ENCODE measurements at places on chromosomes 12 and 14. TPM values are rescaled to one million over a fixed set of nuclear protein-coding genes. Genes with fewer than 3 reads are reported as not detected.

GRCh38 chr12:100128512-100128908 lies 14.2 kb downstream of the BLTP3B start:
- H3K27ac ChIP-seq: peak overlapping the region; percentile 56
- H3K4me3 ChIP-seq: peak overlapping the region; percentile 29
- H3K4me1 ChIP-seq: peaks cover 27% of the 10 kb centered on the region
- peak; percentile 35 for DNase-seq
- H3K27me3 ChIP-seq: no peaks in the 10 kb centered on the region
- H3K36me3 ChIP-seq: no peaks in the 10 kb centered on the region

GRCh38 chr14:41349289-41349910 lies 257.3 kb upstream of the LRFN5 start:
- H3K4me3 ChIP-seq: no peak overlapping the region
- H3K27ac ChIP-seq: no peak overlapping the region
- no peaks in the 10 kb centered on the region for H3K27me3 ChIP-seq
- DNase-seq: no peak
- H3K4me1 ChIP-seq: no peaks in the 10 kb centered on the region
- H3K36me3 ChIP-seq: no peaks in the 10 kb centered on the region

GRCh38 chr12:2691345-2692071 lies 103.3 kb upstream of the FKBP4 start:
- peaks cover 14% of the 10 kb centered on the region for H3K36me3 ChIP-seq
- peak overlapping the region; percentile 63 for H3K4me3 ChIP-seq
- H3K27me3 ChIP-seq: no peaks in the 10 kb centered on the region
- no peaks in the 10 kb centered on the region for H3K4me1 ChIP-seq
- DNase-seq: peak; percentile 77

The IKBIP gene
- 57.8 TPM for total RNA-seq

GRCh38 chr14:73426877-73427276 lies 31.5 kb downstream of the NUMB start:
- no peak overlapping the region for H3K4me3 ChIP-seq
- H3K4me1 ChIP-seq: peaks cover 30% of the 10 kb centered on the region
- H3K27me3 ChIP-seq: no peaks in the 10 kb centered on the region
- peaks cover 8% of the 10 kb centered on the region for H3K36me3 ChIP-seq
- peak; percentile 31 for DNase-seq

DNA sequence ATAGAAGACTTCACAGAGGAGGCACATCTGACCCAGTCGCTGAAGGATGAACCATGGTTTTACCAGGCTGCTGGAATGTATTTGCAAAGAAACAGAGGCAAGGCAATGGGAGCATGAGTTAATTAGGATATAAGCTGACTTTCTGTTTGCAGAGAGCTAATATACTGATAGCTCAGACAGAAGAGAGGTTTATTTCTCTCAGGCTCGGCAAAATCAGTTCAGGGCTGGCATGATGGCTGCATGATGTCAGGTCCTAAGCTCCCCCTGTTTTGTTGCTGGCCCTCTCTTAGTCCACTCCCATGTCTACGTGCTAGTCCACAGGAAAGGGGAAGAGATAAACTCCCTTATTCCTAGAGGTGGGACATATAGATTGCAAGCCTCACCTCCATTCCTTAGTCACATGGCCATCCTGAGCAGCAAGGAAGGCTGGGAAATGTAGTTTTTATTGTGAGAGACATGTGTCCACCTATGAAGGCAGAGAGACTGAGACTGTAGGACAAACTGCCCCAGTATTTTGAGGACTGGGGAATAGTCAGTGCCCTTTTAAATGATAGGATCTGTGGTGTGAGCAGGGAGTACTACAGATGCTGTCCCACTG lies 224.5 kb downstream of the VRK1 start:
- H3K4me3 ChIP-seq: no peak overlapping the region
- no peak for DNase-seq
- H3K4me1 ChIP-seq: no peaks in the 10 kb centered on the region

Data from osteoblast (primary cell).